ENCODE measurements at places on chromosomes 2 and 18.
A peak's percentile ranks its signal among the peaks of the same experiment; 100 is the strongest.

GRCh38 chr2:181456660-181457120 lies 496 bp upstream of the ITGA4 start:
- peak; percentile 39 for DNase-seq

DNA sequence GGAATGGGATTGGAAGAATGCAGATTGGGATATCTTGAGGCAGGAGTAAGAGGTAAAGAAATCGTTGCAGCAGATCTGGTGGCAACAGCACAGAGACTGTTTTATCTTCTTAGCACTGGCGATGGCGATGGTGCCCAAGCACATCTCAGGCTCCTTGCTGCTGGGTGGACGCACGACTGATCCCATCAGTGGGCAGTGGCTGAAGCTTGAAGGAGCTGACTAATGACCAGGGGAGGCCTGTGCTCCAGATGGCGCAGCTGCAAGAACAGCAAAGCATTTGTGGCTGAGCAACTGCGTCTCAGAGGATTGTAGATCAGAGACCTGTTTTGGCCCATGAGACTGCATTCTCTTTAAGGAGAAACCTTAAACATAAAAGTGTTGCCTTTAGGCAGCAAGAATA lies 54.6 kb downstream of the GALR1 start:
- no peak for DNase-seq

- DNase-seq, result no peak
These were observed 181.1 kb upstream of the EPAS1 start for GRCh38 chr2:46116150-46116549.

DNA sequence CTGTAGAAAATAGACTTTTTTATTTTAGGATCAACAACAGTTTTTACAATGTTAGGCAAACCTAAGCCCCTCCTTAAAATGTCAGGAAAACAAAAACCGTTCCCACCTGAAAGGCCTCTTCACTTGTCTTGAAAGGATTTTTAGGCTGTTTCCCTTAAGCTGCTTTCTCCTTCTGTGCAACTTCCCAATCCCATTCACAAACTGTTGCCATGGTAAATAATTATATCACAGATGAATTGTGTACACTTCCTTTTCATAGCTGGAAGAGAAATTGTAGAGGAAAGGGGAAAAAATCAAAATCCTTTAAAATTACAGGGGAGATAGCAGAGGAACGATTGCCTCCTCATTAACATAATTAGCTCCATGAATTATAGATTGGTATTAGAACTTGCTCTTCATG lies 1488.0 kb upstream of the CELF4 start:
- DNase-seq, result no peak

DNA sequence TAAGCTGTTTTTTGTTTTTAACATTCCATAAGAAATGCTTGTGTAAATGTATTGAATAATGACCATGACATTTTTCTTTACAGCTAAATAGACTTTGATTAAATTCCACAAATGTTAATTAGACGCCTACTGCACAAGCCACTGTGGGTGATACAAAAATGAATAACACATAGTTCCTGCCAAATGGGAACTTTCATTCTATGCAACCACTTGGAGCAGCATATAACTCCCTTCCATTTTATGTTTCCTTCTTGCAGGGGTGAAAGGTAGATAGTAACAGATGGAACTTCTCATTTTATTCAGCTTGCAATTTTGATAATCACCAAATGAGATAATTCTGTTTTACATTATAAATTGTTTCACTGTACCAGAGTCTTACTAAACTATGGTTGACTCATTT lies 70.0 kb upstream of the THUMPD2 start:
- no peak for DNase-seq

DNA sequence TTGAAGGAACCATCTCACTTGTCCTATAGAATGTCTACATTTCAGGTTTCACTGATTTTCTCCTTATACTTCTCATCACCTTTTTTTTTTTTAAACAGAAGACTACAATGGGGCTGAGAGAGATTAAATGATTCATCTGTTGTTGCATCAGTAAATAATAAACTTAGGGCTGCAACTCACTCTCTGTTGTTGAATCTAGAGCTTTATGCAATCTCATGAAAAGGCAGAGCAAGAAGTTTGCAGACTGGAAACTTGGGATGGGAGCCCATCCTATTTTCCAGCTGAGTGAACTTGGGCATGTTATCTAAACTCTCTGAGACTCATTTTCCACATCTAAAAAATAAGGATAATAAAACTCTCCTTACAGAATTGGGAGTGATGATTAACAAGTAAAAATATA lies 58.4 kb downstream of the PDE1A start:
- no peak for DNase-seq

GRCh38 chr2:45459860-45460259 lies 151.2 kb downstream of the SRBD1 start:
- no peak for DNase-seq

GRCh38 chr2:48829036-48829435 lies 73.5 kb upstream of the LHCGR start:
- DNase-seq, result no peak

GRCh38 chr18:36130039-36130831 lies 536 bp downstream of the ELP2 start:
- no peak for DNase-seq

GRCh38 chr2:38600921-38601455 lies 1.7 kb downstream of the HNRNPLL start:
- no peak for DNase-seq

- DNase-seq, result no peak
These were observed 1.3 kb upstream of the LRP2 start for GRCh38 chr2:169363560-169364150.

DNA sequence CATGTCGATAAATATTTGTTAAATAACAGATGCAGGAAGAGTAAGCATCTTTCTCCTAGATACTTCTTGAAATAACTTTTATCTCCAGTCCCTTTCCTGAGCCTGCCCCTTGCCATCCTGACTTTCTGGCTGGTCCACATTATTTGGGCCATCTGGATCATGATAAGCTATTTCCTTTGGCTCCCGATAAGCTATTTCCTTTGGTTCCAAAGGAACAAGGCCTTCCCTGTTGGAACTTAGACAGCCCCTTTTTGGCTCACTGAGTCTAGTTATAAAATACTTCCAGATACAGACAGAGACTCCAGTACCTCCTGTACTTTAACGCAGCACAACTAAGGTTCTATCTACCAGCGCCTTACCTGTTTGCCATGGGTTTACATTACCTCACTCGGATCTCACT lies 205.3 kb upstream of the CCDC150 start:
- no peak for DNase-seq
